ENCODE measurements at places on chromosomes 5 and 9.

GRCh38 chr5:31119938-31120641 lies 73.4 kb upstream of the CDH6 start:
- DNase-seq: no peak

DNA sequence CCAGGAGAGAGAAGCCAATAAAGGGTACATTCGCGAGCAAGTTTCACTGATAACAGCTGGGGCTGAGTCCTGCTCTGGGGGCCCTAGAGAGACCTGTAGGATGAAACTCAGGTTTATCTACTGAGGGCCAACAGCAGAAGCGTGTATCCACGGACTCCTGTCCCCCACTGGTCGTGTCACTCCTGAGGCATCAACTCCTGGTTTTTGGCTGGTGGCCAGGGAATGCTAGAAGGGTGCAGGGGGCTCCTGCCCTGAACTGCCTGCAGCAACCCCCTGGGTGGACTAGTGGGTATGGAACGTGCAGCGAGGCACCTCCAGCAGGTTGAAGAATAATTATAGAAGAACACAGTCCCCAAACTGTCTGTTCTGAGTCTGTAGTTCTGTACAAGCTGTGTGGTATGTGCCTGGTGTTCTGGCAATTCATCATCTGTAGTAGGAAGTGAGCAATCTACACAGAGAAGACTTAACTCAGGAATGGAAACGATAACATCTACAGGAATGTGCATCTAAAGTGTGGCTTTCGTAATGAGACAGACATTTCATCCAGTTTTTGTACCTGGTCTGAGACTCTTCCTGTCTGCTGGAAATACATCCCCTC lies 64.5 kb upstream of the GNA14 start:
- DNase-seq: no peak

- DNase-seq: no peak
Measured at GRCh38 chr9:91690540-91691249, 259.3 kb downstream of the ROR2 start.

DNA sequence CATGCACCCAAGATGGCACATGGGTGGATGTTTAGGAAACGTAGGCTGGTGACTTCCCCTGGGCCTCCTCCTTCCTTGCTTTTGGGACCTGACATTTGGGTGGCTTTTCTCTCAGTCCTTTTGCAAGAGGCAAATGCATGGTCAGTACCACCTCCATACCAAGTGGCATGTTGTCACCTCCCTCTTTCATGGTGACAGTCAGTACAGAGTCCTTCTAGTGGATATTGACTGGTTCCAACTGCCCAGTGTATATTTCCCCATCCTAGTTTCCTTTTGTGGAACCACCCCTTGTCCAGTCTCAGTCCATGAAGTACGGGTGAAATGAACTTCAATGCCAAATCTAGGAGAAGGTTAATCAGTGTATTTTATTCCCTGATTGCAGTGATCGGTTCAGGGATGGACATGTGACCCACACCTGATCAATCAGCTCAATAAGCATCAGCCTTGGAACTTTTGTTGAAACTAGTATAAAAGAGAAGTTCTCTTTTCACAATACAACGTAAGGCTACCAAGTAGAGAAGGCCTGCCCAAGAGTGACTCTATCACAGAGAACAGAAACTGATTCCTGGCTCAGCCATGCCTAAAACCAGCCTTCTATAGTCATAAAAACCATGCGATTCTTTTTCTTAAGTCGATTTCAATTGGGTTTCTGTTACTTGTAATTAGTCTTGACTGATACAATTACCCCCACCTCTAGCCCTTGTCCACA lies 143.4 kb upstream of the KLF9 start:
- DNase-seq: no peak

DNA sequence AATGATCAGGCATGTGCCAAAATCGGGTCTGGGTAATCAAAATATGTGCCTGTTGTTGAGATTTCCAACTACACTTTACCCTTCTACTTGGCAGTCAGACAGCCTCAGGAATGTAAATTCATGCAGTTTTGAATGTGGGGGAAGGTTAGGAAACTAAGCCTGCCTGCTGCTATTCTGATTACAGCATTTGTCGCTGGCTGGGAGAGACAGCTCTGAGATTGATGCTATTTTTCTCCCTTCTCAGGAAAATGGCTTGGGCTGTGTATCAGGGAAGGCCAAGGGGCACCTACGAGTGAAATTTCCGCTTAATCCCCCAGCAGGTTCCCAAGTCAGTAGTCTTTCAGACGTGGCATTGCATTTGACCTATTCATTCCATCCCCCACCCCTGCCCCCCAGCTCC lies 3.6 kb upstream of the RGS7BP start:
- DNase-seq: no peak

DNA sequence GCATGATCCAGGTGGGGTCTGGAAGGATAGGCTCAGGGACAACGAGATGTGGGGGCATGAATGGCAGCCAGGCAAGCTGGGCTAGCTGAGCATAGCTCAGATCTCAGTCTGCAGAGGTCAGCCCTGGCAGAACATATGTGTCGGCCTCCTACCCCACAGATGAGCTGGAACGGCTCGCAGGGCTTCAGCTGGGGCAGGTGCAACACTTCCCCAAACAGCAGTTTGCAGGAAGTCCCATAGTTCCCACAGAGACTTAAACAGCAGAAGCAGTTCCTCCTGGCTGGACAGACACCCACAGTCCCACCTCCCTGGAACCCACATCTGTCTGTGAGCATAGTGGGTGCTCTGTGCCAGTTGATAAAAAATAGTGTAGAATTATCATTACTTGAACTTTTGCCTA lies 404.6 kb downstream of the GADD45G start:
- DNase-seq: no peak

- DNase-seq: no peak
Measured at GRCh38 chr5:60700416-60700757, 421 bp upstream of the DEPDC1B start.

DNA sequence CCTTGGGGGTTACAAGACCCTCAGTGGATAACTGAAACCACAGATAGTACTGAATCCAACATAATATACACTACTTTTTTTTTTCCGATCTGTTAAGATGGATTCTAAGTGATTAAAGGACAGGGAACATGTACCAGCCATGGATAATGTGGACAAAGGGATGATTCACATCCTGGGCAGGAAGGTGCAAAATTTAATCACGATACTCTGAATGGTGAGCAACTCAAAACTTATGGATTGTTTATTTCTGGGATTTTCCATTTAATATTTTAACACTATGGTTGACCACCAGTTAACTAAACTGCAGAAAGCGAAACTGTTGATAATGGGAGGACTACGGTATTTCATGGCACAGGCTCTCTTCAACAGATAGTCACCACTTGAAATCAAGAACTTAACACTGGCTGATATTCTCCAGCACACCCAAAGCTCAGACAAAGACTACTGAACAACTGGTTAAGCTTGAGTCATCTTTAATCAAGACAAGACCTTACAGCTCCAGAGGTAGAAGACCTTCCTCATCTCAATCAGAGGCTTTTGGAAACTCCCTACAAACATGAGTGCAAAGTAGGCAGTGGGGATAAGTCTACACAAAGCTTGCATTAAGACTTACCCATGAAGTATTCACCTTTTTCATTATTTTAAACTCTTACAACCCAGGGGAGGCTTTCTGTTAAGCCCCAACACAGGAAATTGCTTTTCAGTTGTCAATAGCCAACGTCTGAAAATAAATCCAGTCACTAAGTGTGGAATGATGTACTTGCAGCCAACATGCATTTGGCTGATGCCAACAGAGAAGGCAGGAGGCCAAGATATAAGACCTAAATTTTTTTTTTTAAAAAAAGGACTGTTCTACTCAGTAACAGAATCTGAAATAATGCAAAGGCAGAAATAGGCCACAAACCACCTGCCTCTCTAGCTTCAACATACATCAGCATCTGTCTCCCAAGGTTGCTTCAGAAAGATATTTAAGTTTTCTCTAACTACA lies 78.7 kb downstream of the ELAVL2 start:
- DNase-seq: no peak

- DNase-seq: no peak
Measured at GRCh38 chr5:90898326-90899013, 339.9 kb downstream of the ADGRV1 start.

- no peak for DNase-seq
Measured at GRCh38 chr5:116739571-116739970, 164.9 kb upstream of the SEMA6A start.

GRCh38 chr9:2966565-2967300 lies 122.8 kb upstream of the PUM3 start:
- no peak for DNase-seq

- no peak for DNase-seq
Measured at GRCh38 chr9:129866394-129867135, 31.3 kb downstream of the USP20 start.

DNA sequence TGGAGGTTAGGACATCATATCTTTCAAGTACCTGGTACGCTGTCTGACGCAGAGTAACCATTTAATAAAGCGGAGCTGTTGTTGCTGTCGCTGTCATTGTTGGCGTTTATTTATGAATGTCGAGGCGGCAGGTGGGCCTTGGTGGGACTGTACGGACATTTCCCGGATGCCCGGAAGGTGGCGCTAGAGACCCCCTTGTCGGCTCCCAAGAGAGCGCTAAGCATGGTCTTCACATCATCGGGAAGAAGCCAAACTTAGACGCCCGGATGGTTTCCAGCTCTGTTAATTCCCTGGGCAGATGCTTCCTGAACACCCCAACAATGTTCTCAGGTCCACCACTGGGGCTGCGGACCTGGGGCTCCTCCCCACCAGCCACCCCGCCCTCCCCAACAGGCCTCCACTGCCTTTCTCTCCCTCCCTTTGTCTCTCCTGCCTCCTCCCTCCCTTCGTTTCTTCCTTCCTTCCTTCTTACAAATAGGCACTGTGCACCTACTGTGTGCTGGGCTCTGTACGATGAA lies 54.1 kb downstream of the DUSP1 start:
- peak; percentile 71 for DNase-seq

DNA sequence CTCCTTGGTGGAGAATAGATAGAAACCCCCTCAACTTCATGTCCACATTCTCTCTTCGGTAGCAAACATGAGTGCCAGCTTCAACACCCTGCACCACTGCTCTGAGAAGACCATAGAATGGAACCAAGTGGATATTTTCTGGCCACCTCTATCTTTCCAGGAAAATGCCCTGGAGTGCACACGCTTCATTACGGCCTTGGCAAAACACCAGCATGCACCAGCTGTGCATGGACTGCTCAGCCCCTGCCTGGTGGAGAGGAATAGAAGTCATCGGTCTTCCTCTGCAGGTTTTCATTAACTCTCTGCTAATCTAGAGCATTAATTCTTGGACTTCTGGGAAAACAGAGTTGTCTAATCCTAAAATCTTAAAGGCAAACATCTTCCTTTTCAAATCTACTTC lies 211.6 kb upstream of the TMEM161B start:
- no peak for DNase-seq
